Activated T-helper 17 cell treated with anti-CD3 and anti-CD28 coated beads, Interleukin-2, amount 50 U/mL, for 72 hours (primary cell): ENCODE measurements at places on chromosomes 3 and 15. TPM values are rescaled to one million over a fixed set of nuclear protein-coding genes. Genes with fewer than 3 reads are reported as not detected.
A peak's percentile ranks its signal among the peaks of the same experiment; 100 is the strongest.

Gene WNT7A
- total RNA-seq: 0.29 TPM

Gene PAQR9
- not detected for total RNA-seq

Gene ANKRD63
- total RNA-seq: not detected

Gene C3orf22
- not detected for total RNA-seq

Gene CX3CR1
- total RNA-seq: 0.13 TPM

Gene BCL2A1
- total RNA-seq: 32.7 TPM

Gene SLC25A20
- 33.7 TPM for total RNA-seq

Gene MYRIP
- not detected for total RNA-seq

Gene ZMAT3
- 20.4 TPM for total RNA-seq

Gene GOLGA6L2
- not detected for total RNA-seq

Gene ADAMTS7
- 4.4 TPM for total RNA-seq

Gene ZNF80
- 0.29 TPM for total RNA-seq

Gene B3GNT5
- total RNA-seq: 1.4 TPM

Gene GPR171
- total RNA-seq: 108 TPM

Gene COLQ
- 6.1 TPM for total RNA-seq

Gene AMIGO3
- 0.29 TPM for total RNA-seq

Gene INTS14
- 40.0 TPM for total RNA-seq

Gene GOLGA6L7
- not detected for total RNA-seq

Gene OSTN
- not detected for total RNA-seq

Gene TRH
- not detected for total RNA-seq

GRCh38 chr3:17645074-17645698 lies 97.2 kb downstream of the TBC1D5 start:
- ATAC-seq: no peak

DNA sequence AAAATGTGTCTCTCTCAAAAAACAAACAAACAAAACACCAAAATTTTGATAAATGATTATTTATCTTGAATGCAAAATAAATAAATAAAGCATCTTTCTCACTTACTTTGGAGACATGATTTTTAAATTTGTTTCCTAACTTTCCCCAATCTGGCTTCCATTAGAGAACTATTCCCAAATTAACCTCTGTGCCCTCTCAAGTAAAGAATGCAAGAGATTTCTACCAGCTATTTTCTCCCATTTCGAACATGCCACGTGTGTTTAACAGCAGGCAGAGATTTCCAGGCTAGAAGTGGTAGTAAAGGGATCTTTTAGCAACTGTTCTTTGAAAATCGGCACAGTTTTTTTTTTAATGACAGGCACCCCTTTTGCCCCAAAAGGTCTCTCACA lies 269.1 kb downstream of the SHQ1 start:
- no peak for ATAC-seq

DNA sequence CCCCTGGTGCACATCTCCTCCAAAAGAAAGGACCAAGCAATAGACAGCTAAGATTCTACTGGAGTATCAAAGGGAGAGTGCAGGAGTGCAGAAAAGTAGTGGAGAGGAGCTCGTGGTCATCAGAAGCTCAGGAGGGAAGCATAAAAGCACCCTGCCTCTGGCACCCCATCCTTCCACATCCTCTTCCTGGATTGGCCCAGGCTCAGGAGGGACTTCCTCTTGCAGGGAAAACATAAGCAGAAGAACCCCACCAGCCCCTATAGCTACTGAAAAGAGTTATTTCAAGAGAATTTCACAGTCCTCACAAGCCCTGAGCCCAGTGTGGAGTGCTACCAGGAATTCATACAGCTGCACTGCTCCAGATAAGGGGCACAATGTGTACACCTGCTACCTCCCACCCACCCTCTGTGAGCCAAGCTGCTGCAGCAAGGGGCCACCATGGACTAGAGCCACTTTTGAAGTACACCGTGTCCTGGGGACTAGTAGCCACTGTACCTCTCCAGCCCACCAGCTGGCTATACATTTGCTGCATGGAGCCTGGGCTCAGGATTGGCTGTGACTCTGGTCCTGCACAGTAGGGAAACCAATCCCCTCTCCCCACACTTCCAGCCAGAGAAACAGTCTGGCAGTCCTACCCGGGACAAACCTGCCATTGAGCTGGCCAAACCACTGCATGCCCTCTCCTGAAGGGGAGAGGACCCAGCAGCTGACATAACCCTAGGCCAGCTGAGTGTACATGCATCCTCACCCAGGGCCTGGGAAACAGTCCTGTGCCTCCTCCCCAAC lies 43.0 kb downstream of the CD200R1 start:
- ATAC-seq: no peak

DNA sequence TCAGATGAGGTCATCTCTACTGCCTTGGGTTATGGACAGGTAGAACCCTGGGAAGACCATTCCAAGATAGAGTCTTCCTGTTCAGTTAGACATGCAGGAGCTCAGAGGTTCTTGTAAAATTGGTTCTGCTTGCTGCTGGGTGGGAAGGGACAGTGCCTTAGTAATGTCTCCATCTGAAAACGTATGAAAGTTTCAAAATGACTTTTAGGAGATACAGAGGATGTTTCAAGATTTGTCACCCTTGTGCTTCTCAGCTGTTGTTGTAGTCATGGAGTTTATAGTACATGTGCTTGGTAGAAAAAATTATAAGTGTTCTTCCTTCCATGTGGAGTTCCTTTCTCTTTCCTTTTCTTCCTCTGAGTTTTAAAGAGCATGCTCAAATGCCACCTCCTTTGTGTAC lies 885.2 kb upstream of the CFAP20DC start:
- peak; percentile 98 for ATAC-seq

DNA sequence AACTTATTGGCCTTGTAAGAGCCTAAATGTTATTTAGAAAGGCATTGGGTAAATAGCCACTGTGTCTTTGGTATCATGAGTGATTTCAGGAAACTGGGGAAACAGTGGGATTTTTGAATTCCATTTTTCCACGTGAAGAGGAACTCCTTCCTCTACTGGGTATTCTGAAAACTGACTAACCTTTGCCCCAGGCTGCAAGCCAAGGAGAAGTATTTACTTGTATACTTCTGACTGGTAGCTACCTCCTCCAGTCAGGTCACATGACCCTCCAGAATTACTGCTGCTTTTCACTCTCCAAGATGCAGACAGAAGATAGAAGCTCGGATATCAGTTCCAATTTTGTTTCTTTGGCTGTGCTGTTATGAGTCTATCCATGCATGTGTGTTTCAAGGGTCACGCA lies 50.9 kb upstream of the MAP3K13 start:
- no peak for ATAC-seq

DNA sequence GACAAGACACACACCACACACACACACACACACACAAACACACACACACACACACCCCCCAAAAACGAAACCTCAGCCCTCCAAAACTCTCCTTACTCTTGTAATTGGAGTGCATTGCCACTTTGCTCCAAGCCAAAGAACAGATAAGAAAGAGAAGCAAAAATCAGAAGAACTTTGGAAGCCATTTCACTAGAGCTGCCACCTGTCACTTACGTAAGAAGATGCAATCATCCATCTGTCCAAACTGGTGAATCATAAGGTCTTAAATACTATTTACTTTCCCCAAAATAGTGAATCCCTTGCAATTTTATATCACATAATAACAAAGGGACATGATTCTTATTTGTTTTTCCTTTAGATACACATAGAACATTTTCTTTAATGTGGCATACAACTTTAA lies 285.4 kb downstream of the ZBTB20 start:
- ATAC-seq: no peak

DNA sequence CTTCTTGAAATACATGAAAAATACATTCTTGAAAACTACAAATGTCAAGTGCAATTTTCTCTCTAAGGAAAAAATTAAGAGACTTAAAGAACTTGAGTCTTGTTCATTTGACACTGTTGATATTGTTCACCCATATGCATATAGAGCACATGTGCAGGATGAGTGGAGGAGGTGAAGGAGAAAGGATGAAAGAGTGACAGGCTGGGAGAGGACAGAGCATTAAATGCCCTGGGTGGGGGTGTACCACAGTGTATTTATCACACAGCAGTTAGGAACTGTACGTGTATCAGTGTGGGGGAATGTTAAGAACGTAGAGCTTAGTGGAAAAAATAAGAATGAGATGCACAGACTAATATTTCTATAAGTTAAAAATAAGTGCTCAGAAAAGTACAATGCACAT lies 45.7 kb downstream of the CTDSPL start:
- ATAC-seq: no peak

GRCh38 chr3:54985856-54986255 lies 58.0 kb upstream of the LRTM1 start:
- ATAC-seq: no peak

DNA sequence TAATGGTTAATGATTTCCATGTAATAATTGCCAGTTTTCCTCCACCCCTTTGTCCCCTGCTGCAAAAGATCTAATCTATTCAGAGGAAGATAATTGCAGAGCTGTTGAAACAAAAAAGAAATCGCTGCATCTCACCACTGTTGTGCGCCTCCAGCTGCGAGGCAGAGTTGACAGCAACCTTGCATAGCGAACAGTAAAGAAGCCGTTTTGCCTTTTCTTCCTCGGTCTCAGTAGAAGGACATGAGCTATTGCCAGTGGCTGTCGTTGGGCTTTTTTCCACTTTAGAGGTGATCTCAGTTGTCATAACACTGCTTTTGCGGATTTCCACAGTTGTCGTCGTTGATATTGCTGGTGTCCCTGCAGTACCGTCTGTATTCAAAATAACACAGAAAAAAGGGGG lies 314.2 kb downstream of the ZNF385D start:
- no peak for ATAC-seq

- ATAC-seq: no peak
Observed at GRCh38 chr3:102195198-102195948, 239.4 kb upstream of the ZPLD1 start.

GRCh38 chr15:66220601-66221000 lies 32.9 kb downstream of the MEGF11 start:
- no peak for ATAC-seq

GRCh38 chr3:18657858-18658820 lies 233.0 kb upstream of the SATB1 start:
- peak; percentile 79 for ATAC-seq

GRCh38 chr15:25690673-25691543 lies 172.2 kb downstream of the ATP10A start:
- no peak for ATAC-seq

GRCh38 chr15:42080919-42081830 lies 13.2 kb downstream of the PLA2G4D start:
- no peak for ATAC-seq

- no peak for ATAC-seq
Observed at GRCh38 chr15:85964471-85964870, 115.2 kb upstream of the AGBL1 start.

DNA sequence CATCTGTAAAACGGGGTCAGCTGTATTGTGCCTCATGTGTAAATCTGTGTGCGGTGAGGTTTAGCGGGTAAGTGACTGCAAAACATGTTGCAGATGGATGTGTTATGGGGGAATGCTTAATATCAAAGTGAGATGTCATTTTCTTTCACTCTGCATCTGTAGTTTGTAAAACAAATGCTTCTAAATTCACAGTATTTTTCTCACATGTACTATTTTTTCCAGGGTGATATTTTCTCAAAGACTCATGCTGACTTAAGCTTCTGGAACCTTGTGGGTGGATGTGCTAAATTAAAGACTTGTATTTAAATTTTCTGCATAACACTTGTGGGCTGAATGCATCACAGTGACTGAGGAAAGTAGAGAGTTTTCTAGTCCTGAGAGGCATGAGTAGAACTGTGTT lies 115.2 kb upstream of the TP63 start:
- ATAC-seq: peak; percentile 73

- no peak for ATAC-seq
Observed at GRCh38 chr15:100124936-100125335, 216.8 kb downstream of the ADAMTS17 start.

DNA sequence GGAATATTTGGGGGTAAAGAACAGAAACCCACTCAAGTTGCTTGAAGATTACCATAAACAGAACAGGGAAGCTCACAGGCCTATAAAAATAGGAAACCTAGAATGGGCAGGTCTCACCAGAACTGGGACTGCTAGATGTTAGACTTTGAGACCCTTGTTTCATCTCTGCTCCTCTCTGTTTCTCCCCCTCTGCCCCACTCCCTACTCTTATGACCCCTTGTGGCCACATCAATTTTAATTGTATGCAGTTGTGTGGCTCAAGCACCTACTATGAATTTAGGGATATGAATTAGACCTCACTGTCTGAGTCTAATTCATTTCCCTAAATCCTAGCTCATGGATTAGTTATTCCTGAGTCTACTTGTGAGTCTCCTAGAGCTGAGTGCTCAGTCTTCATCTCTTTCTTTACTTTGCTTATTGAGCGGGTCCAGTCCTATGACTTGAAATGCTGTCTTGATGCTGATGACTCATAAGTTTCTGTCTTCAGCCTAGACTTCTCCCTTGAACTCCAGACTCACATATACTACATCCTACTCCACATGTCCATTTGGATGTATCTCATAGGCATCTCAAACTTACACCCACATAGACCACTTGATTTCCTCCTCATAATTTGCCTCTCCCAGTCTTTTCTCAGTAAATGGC lies 78.7 kb downstream of the ITPR1 start:
- ATAC-seq: peak; percentile 38

DNA sequence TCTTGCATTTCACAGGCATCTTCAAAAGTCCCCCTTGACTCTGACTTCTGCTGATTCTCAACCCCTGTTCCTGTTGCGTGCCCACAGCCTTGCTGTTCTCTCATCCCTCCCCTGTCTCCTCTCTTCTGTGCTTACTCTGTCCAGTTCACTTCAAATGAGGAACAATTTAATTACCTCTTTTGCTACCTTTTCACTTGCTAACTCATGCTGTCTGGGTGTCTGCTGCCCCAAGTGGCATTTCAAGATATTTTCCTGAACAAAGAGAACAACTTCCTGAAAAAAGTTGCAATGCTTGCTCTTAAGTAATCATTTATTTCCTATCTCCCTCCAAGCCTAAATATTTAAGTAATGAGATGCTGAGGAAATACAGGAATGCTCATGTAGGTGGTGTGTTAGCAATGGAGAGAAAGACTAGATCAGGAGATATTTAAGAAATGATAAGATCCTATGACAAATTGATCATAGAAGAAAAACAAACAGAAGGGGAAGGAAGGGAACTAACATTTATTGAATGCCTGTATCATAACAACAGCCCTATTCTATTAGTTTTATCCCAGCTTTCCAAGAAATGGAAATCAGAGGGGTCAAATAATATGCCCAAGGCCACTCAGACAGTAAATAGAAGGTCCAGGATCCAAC lies 42.2 kb downstream of the SV2B start:
- no peak for ATAC-seq

DNA sequence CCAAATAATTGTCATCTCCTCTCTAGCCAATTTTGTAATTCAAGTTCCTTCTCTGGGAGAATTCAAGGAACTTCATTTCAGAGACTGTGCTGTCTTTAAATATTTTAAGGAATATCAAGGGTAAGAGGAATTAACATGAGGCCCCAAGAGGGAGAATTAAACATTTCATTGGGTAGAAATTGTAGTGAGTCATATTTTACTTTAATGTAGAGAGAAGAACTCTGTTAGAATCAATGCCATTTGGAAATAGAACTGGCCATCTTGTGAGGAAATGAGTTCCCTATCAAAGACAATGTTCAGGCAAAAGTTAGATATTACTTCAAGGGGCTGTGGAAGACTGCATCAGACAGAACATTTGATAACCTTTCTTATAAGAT lies 43.5 kb upstream of the TP63 start:
- ATAC-seq: no peak

GRCh38 chr3:177647876-177648275 lies 450.6 kb upstream of the TBL1XR1 start:
- ATAC-seq: peak; percentile 43

- no peak for ATAC-seq
Observed at GRCh38 chr3:132622761-132623160, 25.7 kb downstream of the ACKR4 start.

GRCh38 chr3:129398803-129399144 lies 29.7 kb downstream of the EFCAB12 start:
- peak; percentile 27 for ATAC-seq
